ENCODE measurements at places on chromosomes 4 and X.

- no peak for DNase-seq
Observed at GRCh38 chrX:111869639-111870034, 6.3 kb upstream of the TRPC5OS start.

- DNase-seq: peak; percentile 1
Observed at GRCh38 chrX:149540131-149540620, 636 bp upstream of the EOLA1 start.

DNA sequence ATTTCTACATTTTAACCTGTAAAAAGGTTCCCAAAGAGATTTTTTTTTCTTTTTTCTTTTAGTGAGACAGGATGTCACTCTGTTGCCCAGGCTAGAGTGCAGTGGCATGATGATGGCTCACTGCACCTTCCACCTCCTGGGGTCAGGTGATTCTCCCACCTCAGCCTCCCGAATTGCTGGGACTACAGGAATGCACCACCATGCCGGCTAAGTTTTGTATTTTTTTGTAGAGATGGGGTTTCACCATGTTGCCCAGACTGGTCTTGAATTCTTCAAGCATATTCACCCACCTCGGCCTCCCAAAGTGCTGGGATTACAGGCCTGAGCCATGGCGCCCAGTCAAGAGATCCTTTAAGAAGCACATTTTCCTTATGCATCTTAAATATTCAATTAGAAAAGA lies 12.6 kb downstream of the RHOH start:
- DNase-seq: no peak

DNA sequence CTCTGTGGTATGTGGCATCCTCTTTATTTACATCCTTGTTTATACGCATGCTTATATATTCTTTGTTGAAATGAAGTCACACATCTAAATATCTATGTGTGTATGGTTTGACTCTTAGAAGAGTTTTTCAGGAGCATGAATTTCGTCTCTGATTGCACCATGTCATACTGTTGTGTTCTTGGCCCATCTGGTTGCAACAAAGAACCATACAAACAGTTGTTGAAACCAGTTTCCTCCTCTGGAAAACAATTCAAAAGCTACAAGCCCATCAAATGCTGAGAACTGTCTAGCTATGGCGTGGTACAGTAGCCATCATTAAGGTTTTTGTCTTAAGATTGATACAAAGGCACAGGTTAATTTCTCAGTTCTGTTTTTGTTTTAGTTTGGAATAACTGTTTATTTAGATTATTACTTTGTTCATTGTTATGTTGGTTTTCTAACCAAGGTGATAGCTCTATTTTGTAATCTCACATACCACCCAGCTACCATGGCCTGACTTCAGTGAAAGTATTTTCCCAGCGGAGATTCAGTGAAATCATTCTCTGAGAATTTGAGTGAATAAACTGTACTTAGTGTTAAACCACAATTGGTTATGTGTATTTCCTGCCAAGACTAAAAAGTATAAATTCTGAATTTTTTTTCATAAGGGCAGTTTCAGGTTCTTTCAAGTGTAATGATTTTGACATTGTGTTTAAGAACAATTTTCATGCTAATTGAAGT lies 91.0 kb downstream of the ARHGAP24 start:
- DNase-seq: no peak

- no peak for DNase-seq
Observed at GRCh38 chrX:102558607-102559006, 40.7 kb upstream of the ARMCX5 start.

DNA sequence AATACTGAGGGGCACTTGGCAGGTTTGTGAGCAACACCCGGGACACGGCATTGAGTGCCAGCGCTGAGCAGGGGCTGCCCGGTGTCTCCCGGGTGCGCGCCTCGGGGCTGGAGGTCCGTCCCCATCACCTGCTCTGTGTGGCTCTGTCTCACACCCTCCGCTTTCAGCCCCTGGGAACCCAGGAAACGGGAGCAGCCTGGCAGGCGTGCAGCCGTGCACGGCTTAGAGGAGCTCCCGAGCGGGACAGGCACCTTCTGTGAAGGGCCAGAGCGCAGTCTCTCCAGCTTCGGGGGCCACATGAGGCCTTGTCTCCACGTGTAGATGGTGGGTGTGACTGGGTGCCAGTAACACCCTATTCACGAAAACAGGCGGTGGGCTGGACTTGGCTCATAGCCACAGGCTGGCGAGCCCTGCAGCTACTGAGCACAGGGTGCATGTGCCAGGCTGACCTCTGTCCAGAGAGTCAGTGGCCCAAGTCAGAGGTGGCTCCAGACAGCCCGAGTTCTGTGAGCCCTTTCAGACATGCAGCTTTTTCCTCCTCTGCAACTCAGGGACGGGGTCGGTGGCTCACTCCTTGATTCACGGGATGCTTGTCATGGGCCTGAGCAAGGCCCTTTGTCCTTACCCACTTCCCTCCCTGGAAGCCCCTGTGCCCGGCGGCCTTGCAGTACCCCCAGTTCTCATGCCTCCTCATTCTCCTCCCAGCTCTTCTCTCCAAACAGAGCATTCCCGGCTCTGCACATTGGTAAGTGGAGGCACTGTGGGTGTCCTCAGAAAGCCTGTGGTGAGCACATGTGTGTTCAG lies 23.5 kb downstream of the UVSSA start:
- no peak for DNase-seq

DNA sequence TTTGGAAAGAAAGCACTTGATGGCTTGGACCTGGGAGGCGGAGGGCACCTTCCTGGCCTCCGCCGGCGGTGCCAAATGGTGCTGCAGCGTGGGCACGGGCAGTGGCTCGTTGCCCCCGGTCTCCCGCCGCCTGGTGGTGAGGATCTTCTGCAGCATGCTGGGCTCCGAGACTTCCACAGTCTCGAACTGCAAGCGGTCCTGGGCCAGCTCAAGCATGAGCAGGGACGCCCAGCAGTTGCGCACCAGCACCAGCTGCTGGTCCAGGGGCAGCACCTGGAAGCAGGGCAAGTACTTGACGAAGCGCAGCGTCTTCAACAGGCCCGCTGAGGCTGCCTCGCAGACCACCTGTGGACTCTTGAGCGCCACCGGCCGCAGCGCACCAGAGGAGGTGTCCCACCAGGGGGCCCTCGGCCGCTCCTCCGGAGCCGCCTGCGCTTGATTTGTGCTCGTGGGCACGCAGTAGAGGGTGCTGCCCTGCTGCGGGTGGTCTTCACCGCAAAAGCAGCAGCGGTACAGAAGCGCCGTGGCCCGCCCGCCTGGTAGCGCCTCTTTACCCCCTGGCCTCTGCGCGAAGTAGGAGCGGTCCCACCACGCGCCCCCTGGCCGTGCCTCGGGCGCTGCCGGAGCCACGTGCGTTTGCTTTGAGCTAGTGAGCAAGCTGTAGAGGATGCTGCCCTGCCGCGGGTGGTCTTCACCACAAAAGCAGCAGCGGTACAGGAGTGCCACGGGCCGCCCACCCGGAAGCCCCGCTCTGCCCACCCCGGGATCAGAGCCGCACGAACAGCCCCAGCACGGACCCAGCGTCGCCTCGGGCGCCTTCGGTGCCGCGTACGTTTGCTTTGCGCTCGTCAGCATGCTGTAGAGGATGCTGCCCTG lies 689 bp downstream of the NR0B1 start:
- no peak for DNase-seq

DNA sequence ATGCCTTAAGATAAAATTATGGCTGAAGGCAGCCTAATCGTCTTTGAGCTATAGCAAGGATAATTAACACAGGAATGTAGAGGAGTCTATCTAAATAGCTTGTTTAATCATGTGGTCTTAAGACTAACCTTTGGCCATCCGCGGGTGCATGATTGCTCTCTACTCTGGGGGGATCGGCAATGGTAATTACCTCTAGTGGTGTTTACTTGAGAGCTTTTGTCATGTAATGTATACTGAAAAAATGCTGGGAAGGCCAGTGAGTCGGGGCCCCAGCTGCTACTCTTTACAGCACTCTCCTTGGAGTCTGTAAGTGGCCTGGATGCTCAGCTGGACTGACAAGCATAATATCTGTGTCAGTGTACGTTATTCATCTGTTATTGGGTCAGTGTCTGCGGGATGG lies 65.5 kb upstream of the GNPDA2 start:
- DNase-seq: no peak

GRCh38 chr4:83266689-83267088 lies 17.9 kb downstream of the COQ2 start:
- DNase-seq: no peak

DNA sequence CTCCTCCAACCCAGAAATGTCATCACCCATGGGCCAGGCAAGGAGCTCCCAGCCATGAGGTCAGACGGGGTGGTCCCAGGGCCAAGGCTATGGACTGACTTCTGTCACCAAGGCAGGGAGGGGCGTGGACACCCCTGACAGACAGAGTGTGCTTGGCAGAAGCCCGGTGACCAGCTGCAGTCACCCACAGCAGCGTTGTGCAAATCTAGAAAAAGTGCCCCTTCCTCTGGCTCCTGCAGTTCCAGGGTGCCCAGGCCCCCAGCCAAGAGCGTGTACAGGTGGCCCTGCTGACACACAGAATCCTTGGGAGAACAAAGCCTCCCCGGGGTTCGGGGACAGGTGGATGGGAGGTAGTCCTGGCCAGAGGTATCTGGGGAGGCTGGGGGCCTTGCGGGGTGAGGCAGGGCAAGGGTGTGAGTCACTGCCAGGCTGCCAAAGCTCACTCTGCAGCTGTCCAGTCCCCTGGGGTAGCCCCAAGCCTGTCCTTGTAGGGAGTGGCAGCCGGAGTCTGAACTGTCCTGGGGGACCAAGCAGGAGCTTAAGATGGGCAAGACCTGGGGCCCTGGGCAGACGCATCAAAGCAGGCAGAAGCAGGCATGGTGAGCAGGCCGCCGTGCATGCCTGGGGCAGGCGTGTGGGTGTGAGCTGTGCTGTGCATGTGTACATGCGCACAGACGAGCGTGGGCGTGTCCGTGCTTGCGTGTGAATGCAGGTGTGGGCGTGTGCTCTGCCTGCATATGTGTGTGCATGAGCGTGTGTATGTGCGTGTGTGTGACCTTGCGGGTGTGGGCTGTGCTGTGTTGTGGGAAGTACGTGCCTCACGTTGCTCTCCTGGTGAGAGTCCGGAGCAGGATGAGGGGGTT lies 3.3 kb downstream of the MYL5 start:
- DNase-seq: no peak

GRCh38 chrX:133857640-133858269 lies 127.6 kb downstream of the GPC3 start:
- no peak for DNase-seq

GRCh38 chr4:153131596-153131995 lies 72.6 kb upstream of the TRIM2 start:
- no peak for DNase-seq

- DNase-seq: no peak
Observed at GRCh38 chrX:1545776-1546408, 8.9 kb upstream of the P2RY8 start.

DNA sequence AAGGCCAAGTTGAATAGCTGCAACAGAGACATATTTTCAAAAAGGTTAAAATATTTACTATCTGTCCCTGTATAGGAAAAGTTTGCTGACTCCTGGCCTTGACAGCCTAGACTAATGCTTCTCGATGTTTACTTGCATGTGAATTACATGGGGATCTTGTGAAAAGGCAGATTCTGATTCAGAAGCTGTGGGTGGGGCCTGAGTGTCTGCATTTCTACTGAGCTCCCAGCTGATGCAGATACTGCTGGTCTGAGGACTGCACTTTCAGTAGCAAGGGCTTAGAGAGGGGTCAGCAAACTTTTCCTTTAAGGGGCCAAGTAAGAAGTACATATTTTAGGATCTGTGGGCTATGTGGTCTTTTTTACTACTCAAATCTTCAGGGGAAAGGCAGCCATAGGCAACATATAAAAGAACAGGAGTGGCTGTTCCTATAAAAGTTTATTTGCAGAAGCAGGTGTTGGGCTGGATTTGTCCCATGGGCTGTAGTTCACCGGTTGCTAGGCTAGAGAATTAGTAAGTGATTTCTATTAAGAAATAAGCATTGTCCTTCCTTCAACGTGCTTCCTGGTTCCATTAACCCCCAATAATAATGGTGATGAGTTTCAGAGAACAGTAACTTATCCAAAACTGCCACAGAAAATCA lies 97.2 kb upstream of the PDE5A start:
- no peak for DNase-seq

- no peak for DNase-seq
Observed at GRCh38 chr4:156889616-156890594, 81.7 kb downstream of the PDGFC start.

GRCh38 chr4:48047421-48047844 lies 30.9 kb downstream of the NIPAL1 start:
- peak; percentile 8 for DNase-seq

GRCh38 chrX:136747003-136747986 lies 33.4 kb downstream of the ARHGEF6 start:
- no peak for DNase-seq

GRCh38 chr4:72390409-72390808 lies 178.6 kb downstream of the ADAMTS3 start:
- DNase-seq: no peak

DNA sequence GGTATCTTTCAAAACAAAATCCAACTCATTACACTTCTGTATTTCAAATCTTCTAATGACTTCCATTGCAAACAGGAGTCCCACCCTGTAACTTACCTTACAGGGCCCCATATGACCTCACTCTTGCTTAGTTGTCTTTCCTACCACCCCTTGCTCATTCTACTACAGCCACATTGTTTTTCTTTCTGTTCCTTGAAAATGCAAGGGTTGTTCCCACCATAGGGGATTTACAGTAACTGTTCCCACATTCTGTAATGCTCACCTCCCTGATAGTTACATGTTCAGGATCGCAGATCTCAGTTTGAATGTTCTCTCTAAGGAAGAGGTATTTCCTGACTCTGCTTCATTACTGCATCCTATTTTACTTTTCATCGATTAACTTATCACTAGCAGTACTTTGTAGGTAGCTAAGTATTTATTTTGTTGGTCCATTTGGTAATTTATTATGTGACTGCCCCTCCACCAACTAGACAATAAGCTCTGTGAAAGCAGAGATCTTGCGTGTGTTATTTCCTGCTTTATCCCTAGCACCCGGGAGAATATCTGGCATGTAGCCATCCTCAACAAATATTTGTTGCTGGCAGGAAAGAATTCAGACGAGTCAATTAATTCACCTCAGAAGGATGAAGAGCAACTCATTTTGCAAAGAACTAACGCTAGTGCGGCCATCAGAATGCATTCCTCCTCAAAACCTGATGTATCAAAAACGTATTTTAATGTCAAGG lies 21.4 kb downstream of the MAOB start:
- DNase-seq: no peak

- DNase-seq: no peak
Observed at GRCh38 chr4:55411621-55412020, 15.9 kb downstream of the TMEM165 start.

DNA sequence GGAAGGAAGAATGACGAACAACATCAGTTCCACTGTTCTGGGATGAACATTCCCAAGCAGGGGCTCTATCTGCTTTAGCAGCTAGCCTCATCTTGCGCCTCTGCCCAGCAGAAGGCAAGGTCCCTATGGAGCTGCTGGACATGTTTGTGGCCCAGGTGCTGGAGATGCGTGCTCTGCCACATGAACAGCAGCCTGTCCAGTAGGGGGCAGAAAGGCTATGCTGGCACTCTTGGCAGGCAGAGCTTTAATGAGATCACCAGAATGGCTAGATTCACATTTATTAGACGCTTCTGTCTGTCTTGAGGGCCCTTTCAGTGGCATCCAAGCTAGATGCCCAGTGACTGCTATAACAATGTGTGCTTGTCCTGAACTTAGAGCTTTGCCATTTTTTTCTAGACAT lies 1826.0 kb downstream of the STIM2 start:
- no peak for DNase-seq
